ENCODE measurements at places on chromosomes 2 and 18.

DNA sequence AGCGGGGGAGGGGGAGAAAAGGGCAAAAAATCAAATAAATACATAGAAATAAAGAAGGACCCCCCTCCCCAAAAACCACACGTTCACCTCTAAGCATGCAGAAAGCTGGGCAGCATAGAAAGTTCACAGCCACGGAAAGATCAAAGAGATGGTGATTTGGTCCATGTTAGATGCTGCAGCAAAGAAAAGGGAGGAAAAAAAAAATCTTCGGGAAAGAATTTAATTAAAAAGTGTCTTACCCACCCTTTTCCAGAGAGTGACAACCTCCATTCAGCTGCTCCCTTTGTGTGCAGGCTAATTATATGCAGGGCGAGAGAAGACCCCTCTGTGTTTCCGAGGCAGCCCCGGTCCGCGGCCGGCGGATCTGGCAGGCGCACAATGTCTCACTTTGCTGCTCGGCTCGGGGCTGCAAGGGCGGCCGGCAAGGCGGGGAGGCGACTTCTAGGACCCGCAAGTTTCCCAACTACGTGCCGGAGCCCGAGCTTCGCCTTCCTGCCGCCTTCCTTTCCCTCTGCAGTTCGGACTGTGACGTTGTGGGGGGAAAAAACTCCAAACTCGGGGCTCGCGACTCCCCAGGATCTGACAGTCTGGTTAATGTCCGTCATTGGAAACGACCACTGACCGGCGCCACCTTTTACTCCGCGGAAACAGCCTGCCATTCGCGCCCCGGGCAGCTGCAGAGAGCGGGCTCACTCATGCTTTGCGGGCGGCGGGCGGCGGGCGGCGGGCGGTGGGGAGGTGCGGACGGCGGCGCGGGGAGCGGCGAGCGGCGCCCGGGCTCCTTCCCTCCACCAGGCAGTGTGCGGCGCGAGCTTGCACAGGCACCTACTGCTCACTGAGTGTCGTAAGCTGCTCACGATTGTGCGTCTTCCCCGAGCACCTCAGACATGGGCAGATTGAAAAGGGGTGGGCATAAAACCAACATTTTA is at the start of gene LRRTM1:
Gene LRRTM1 (minus strand): TSS at position 844 of the 929 bp plus-strand sequence. CDS start 933 bp downstream, outside the sequence.
- DNase-seq: no peak

DNA sequence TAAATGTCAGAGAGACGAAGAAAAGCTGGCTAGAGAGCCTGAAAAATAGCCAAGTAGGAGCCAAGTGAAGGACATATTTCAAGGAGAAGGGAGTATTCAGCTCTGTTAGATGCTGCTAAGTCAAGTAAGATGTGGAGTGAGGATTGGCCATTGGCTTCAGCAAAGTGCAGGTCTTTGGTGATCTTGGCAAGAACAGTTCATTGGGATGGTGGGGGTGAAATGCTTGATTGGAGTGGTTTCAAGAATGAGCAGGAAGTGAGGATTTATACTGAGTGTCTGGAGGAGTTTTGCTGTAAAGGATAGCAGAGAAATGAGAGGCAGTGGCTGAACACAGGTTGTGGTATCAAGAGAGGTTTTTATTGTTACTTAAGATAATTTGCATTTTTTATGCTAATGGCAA is 139.7 kb downstream of the PRPF40A start:
- DNase-seq: no peak

DNA sequence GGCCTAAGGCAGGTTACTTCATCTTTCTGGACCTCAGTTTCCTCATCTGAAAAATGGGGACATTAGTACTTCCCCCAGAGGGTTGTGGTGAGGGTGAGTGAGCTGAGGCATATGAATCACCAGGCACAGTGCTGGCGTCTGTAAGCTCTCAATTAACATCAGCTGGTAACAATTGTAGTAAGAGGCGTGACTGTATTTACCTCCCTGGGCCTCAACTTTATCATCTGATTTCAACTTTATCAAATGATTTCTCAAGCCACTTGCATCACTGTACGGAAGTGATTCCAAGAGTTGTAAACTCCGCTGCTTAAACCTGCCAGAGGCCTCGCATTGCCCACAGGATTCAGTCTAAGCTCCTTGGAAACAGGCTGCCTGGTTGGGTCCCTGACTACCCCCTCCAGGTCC is 53.6 kb upstream of the PKDCC start:
- DNase-seq: peak; percentile 12

DNA sequence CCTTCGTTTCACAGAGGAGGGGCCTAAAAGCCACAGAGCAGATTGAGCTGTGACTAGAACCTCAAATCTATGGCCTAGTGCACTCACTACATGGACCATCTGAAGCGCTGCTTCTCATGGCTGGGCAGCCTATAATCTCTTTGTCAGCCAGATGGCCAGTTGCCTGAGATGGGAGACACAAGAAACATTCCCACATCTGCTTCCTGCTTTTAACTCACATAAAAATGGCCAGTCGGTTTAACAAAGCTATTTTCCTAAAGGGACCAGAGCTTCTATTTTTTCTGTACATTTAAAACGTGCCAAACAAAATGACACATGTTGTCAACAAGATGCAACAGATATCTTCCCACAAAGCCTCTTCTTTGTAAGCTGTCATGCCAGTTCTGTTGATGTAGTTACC is 173.8 kb downstream of the GFPT1 start:
- peak; percentile 59 for DNase-seq

GRCh38 chr18:73900106-73900835 is 247.4 kb downstream of the FBXO15 start:
- no peak for DNase-seq

- DNase-seq: no peak
Measured at GRCh38 chr2:218005486-218005885, 2.7 kb upstream of the TNS1 start.

- no peak for DNase-seq
Measured at GRCh38 chr2:239793836-239794235, 231.3 kb downstream of the NDUFA10 start.

DNA sequence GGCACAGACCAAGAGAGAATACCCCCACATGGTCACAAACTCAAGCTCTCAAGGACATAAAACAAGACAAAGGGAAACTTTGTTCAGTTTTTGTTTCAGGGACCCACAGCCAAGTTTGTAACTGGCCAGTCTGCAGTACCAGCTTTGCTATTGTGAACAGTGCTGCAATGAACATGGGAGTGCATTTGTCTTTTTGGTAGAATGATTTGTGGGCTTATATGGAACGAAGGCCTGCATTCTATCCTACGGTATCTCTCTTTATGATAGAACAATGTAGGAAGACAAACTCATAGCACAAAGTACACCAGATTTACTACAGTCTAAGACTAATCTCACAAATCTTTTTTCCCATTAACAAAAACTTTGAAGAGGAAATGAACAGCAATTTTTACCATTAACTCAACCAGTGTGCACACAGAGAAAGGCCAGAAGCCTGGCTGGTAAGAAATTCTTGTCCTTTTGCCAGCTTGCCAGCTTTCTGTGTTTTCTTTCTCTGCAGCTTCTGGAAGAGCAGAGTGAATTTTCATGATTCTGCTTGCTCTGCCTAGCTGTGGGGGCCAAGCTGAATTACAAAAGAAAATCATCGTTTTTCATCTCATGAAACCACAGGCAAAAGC is 37.1 kb upstream of the FEZ2 start:
- no peak for DNase-seq

GRCh38 chr2:207746131-207746530 is 23.6 kb downstream of the FZD5 start:
- DNase-seq: peak; percentile 35

GRCh38 chr2:10932345-10933151 is 20.8 kb downstream of the KCNF1 start:
- no peak for DNase-seq

- DNase-seq: no peak
Measured at GRCh38 chr2:100745604-100746003, 74.3 kb upstream of the NPAS2 start.

- no peak for DNase-seq
Measured at GRCh38 chr2:144592500-144593256, 72.8 kb upstream of the ZEB2 start.

GRCh38 chr2:44079686-44080085 is 83.9 kb upstream of the LRPPRC start:
- DNase-seq: no peak

GRCh38 chr2:214377286-214377624 is 33.6 kb upstream of the VWC2L start:
- DNase-seq: no peak

All from HFF-Myc (cell line).